ENCODE measurements at places on chromosomes 13 and 19.

DNA sequence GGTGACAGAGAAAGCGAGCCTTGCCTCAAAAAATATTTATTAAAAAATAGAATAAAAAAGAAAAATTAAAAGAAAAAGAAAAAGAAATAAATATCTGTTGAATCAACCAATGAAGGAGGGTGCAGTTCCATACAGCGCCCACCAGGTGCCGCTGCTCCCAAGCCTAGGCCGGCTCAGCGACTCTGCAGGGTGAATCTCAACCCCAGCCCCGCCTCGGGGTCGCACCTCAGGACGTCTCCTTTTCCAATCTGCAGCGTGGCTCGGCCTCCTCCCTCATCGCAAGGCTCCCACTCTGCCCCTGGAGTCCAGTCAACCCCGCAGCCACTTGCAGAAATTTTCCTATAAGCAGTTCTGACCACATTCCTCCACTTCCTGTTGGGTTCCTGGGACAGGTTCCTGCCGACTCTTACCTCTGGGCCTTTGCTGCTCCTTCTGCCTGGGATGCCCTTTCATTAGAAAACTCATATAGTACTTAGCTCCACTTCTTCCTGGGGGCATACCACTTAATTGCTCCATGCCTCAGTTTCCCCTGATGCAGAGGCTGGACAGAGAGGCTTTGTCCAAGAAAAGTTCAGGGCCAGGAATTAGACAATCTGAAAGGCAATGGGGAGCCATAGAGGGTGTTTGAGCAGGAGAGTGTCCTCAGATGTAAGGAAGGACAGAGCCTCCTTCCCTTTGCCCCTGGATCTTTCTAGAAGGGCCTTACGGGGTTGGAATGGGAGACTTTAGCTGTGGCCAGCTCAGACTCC, 24.3 kb downstream of the NFILZ start:
- DNase-seq: peak; percentile 2

DNA sequence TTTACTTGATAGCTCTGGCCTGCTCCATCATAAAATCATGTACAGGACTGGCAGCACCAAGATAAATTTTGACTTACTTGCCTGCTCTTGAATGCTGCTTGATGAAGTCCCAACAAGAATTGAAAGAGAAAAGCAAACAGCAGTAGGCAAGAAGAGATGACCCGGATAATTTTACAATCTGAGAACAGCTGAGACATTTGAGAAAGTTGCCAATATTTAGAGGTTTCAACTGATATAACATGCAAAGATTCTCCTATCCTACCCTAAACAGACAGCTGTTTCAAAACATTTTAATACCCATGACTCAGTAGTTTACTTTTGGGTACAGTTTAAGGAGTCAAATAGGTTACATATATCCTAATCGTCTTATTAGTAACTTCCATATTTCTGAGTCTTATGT, 5.9 kb downstream of the FRY start:
- no peak for DNase-seq

GRCh38 chr13:109922518-109922917, 136.1 kb upstream of the IRS2 start:
- DNase-seq: peak; percentile 76

- DNase-seq: no peak
These were observed 13.5 kb downstream of the KCTD12 start for GRCh38 chr13:76872675-76873074.

- DNase-seq: no peak
These were observed 141.9 kb downstream of the SLC7A1 start for GRCh38 chr13:29453617-29454011.

GRCh38 chr19:51065221-51065960, 499 bp upstream of the KLK13 start:
- no peak for DNase-seq

GRCh38 chr13:103236213-103236612, 170.0 kb upstream of the SLC10A2 start:
- DNase-seq: no peak

DNA sequence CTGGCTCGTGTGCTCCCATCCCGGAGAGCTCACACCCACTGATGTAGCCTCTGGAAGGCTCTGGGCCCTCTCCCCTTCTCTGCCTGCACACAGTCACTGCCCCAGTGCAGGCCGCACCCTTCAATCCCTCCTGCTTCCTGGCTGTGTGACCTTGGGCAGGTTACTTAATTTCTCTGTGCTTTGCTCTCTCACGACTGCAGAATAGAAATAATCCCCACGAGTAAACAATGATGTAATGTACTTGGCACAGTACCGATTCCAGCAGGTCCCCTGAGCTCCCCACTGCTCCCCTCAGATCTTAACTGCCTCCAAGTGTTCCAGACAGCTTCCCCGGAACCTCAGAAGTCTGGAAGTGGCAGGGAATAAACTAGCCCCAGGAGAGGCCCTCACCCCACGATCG, 16.1 kb downstream of the LIG1 start:
- DNase-seq: peak; percentile 11

DNA sequence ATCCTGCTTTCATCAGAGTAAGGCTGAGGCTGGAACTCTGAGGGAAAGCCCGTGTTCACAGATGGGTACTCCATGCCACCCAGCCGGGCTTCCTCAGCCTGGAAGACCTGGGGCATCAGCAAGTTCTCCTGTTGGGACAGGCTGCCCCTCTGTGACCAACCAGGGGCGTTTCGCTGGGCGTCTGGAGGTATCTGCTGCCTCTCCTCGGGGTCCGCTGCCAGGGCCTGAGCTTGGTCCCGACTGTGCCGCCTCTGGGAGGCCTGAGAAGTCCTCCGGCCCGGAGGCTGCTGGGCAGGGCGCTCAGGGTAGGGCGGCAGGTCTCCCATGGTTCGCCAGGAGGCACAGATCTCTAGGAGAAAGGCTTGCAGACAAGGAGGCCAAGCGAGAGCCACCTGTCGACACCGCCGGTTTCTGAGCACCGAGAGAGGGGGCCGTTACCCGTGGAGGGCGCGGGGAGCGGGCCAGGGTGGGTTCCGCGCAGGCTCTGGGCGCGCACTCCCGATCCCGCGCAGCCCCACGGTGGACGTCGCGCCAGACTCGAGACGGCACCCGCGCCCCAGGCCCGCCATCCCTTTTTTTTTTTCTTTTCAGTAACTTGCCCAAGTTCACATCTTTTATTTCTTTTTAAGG, at the start of gene RSPH6A:
Gene RSPH6A, minus strand, starts transcription at position 458 of the 630 bp plus-strand sequence. Its CDS starts 132 bp downstream, at position 326.
- DNase-seq: no peak

DNA sequence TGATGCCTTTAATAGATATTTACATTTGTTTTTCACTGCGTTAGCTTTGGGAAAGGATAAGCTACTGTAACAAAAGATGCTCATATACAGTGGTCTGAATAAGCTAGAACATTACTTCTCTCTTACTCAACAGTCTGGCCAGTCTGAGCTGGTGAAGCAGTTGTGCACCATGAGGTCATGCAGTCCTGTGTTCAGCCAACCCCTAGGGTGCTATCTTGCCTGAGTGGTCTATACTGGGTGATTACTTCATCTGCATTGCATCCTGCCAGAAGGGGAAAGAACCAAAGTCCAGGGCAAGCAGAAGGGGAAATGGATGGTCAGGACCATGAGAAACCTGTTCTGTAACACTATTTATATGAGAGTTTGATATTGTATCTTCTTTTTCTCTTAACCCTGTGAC, 31.5 kb downstream of the ERCC5 start:
- DNase-seq: peak; percentile 5

GRCh38 chr19:39046037-39046821, 13.9 kb upstream of the FBXO27 start:
- DNase-seq: no peak

DNA sequence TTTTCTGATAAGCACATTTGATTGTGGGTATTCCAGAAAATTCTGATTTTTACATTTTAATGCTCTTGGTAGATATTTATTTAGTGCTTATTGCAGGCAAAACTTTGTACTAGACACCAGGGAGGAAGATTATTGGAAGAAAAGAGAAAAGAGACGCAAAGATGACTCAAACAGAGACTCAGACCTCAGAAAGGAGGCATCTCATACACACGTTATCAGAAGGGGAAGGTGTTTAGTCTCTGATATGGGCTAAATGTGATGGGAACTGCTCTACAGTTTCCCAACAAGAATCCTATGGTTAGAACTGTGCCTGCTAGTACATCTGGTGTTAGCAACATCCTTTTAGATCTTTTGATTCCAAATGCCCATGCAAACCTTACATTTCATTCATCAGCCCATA, 245.6 kb downstream of the KLF5 start:
- no peak for DNase-seq

- DNase-seq: no peak
These were observed 9.4 kb downstream of the NRTN start for GRCh38 chr19:5814123-5814851.

GRCh38 chr19:15452111-15453047, 2.6 kb upstream of the WIZ start:
- peak; percentile 64 for DNase-seq

GRCh38 chr13:99948907-99949678, 22.5 kb downstream of the ZIC5 start:
- DNase-seq: no peak

GRCh38 chr13:43784496-43784895, 2.3 kb downstream of the ENOX1 start:
- no peak for DNase-seq

DNA sequence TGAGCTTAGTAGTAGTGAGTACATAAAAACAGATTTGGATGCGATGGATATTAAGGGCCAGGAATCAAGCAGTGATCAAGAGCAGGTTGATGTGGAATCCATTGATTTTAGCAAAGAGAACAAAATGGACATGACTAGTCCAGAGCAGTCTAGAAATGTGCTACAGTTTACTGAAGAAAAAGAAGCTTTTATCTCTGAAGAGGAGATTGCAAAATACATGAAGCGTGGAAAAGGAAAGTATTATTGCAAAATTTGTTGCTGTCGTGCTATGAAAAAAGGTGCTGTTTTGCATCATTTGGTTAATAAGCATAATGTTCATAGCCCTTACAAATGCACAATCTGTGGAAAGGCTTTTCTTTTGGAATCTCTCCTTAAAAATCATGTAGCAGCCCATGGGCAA, 11.4 kb downstream of the CHAMP1 start:
- no peak for DNase-seq

GRCh38 chr13:27495551-27495950, 45.2 kb upstream of the MTIF3 start:
- DNase-seq: no peak
